ENCODE measurements at places on chromosomes 4 and X. TPM values are rescaled to one million over a fixed set of nuclear protein-coding genes. Genes with fewer than 3 reads are reported as not detected.
A peak's percentile ranks its signal among the peaks of the same experiment; 100 is the strongest.

- no peak for DNase-seq
- H3K27me3 ChIP-seq, result no peaks in the 10 kb centered on the region
- no peak overlapping the region for H3K4me3 ChIP-seq
- no peaks in the 10 kb centered on the region for H3K36me3 ChIP-seq
- H3K4me1 ChIP-seq, result no peaks in the 10 kb centered on the region
Observed at GRCh38 chr4:112449708-112450107, 66.3 kb downstream of the NEUROG2 start.

GRCh38 chr4:185213877-185214276 lies 4.5 kb downstream of the SNX25 start:
- no peak for DNase-seq
- peaks cover 13% of the 10 kb centered on the region for H3K4me1 ChIP-seq
- H3K27ac ChIP-seq, result no peak overlapping the region
- H3K36me3 ChIP-seq, result no peaks in the 10 kb centered on the region
- no peaks in the 10 kb centered on the region for H3K27me3 ChIP-seq

Gene EDA
- polyA plus RNA-seq, result 4.7 TPM

- H3K4me1 ChIP-seq, result no peaks in the 10 kb centered on the region
- no peaks in the 10 kb centered on the region for H3K36me3 ChIP-seq
- no peak overlapping the region for H3K4me3 ChIP-seq
- DNase-seq, result no peak
Observed at GRCh38 chr4:152346979-152347378, 188.9 kb downstream of the FBXW7 start.

DNA sequence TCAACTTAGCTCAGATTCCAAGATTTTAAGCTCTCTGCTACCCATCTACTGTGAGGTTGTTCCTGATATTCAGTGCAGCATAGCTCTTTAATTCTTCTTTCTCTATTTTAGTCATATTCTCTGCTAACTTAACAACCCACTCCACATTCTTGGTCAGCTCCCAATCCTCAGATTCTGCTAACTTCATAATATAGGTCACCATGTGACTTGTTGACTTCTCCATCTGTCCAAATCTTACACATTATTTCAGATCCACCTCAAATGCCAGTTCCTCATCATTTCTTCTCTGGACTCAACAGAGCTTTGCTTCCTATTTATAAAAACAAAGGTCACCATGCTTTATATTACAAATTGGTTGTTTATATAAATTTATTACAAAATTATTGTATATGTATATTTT lies 29.3 kb upstream of the RXFP1 start:
- H3K27ac ChIP-seq, result no peak overlapping the region
- H3K27me3 ChIP-seq, result no peaks in the 10 kb centered on the region
- H3K36me3 ChIP-seq, result no peaks in the 10 kb centered on the region
- no peaks in the 10 kb centered on the region for H3K4me1 ChIP-seq
- H3K4me3 ChIP-seq, result no peak overlapping the region

Gene CXCL8
- 21.6 TPM for polyA plus RNA-seq

DNA sequence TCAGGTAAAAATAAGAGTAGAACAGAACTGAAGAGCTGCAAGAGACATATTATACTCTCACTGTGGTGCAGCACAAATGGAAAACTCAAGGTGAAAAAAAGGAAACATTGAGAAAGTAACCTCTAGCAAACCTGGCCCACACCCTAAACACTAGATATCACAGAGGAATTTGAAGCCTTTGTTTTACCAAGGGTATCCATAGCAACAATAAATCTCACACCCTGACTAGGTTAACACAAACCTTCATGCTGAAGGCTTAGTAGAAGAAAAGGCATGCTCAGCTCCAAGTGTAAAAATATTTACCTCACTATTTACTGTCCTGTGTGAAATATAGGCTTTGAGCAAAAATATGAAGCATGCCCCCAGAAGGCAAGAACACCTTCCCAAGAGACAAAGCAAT lies 61.9 kb upstream of the TAB3 start:
- no peak overlapping the region for H3K27ac ChIP-seq
- H3K27me3 ChIP-seq, result no peaks in the 10 kb centered on the region
- no peaks in the 10 kb centered on the region for H3K36me3 ChIP-seq
- H3K4me3 ChIP-seq, result no peak overlapping the region
- DNase-seq, result no peak

DNA sequence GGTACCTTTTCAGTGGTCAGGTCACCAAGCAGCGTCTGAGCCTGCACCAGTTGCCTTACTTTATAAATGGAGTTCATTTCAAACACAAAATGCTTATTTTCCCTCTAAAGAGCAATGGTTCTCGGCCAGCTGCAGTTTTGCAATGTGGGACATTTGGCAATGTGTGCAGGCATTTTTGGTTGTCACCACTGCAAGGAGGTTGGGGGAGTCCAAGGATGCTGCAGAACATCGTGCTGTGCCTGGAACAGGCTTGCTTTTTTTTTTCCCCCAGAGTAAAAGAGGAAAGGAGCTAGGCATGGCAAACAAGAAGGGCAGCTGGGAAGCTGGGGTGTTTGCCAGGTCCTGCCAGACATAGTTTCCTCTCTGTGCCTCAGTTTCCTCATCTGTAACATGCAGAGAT lies 115.6 kb downstream of the GPR143 start:
- no peaks in the 10 kb centered on the region for H3K4me1 ChIP-seq
- no peak for DNase-seq
- H3K27ac ChIP-seq, result no peak overlapping the region
- H3K36me3 ChIP-seq, result no peaks in the 10 kb centered on the region

Gene ARMCX6
- 70.2 TPM for polyA plus RNA-seq

DNA sequence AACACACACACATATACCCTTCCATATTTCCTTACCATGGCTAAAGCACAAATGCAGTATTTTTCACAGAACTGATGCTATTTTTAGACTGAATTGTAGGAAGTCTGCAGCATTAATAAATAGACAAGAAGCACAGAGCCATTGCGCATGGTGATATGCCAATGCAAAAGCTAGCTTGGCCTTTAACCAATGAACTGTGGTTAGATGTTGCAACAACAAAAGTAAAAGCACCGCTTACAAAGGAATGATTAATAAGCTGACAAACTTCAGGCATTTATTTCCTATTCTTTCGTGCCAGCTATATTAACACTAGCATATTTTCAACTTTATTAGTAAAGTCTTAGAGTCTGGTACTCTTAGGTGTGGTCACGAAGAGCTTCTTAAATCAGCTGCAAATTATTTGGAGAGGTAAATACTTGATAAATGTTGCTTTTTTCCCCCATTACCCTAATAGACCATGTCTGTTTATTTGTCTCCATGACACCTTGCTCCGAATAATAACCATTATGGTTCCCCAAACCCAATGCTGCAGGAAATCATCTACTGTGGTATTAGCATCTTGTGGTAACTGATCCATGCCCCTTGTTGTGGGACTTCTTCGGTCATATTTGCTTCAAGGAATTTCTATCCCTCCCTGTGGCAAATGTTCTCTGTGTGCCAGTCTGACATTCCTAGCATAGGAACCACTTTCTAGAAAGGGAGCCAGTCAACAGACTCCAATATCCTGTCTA lies 306.1 kb upstream of the TAPT1 start:
- no peaks in the 10 kb centered on the region for H3K27me3 ChIP-seq
- no peaks in the 10 kb centered on the region for H3K4me1 ChIP-seq
- no peaks in the 10 kb centered on the region for H3K36me3 ChIP-seq

Gene CDKL5
- polyA plus RNA-seq, result 6.5 TPM

- H3K36me3 ChIP-seq, result no peaks in the 10 kb centered on the region
- H3K4me3 ChIP-seq, result no peak overlapping the region
- H3K27me3 ChIP-seq, result no peaks in the 10 kb centered on the region
- no peak for DNase-seq
- H3K4me1 ChIP-seq, result no peaks in the 10 kb centered on the region
Observed at GRCh38 chr4:160514126-160514525, 1411.2 kb downstream of the RAPGEF2 start.

DNA sequence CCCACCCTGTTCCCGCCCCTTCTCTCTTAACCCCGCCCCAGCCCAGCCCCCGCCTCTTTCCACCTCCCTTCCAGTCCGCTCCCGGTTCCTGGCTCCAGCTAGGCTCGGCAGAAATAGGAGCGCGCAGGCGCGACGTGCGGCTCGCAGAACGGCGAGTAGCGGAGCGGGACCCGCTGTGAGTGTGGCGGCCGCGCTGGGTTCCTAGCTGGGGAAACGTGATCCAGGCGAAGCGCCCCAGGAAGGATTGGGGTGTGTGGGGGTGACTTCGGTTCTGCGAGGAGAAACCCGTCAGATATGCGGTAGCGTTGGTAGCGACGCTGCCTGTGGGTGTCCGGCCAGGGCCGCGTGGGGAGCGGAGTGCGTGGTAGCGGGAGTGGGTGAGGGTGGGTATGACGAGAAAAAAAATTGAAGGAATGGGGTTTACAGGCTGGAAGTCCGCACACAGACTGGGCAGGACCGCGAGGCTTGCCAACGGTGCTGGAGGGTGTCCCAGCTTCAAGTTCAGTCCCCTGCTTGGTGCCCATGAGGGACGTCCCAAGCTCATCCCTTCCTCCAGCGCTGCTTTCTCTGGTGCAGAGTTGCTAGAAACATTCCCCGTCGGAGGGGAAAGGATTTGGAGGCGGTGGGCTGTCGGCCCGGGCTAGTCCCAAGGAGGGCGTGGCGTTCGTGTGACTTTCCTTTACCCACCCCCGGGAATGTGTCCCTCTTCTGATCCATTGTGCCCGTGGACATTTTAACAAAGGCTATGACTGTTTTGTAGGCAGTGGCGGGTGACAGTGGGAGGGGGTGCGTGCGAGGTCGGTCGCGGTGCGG lies at the start of gene PRRG1:
PRRG1 (plus strand) TSS at position 144 of the 813 bp plus-strand sequence. CDS start 56,886 bp downstream, outside the sequence.
- peak within 1 kb of the TSS; percentile 96 for H3K4me3 ChIP-seq
- peak; percentile 96 for DNase-seq
- H3K4me1 ChIP-seq, result peaks cover 24% of the 10 kb centered on the region

DNA sequence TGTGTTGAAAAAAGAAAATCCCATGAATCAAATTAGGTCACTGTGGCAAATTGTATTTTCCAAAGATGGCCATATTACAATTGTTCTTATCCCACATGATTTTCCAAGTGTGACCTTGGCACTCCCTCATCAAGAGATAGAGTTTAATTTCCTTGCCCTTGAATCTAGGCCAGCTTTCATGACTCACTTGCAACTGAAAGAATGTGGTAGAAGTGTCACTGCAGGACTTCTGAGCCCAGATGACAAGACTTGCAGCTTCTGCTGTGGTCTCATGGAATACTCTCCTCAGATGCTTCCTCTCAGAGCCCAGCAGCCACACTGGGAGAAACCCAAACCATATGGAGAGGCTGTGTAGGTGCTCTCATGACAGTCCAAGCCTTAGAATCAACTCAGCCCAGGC lies 139.0 kb downstream of the ADAMTS3 start:
- no peaks in the 10 kb centered on the region for H3K27me3 ChIP-seq
- H3K36me3 ChIP-seq, result no peaks in the 10 kb centered on the region
- no peak overlapping the region for H3K4me3 ChIP-seq

DNA sequence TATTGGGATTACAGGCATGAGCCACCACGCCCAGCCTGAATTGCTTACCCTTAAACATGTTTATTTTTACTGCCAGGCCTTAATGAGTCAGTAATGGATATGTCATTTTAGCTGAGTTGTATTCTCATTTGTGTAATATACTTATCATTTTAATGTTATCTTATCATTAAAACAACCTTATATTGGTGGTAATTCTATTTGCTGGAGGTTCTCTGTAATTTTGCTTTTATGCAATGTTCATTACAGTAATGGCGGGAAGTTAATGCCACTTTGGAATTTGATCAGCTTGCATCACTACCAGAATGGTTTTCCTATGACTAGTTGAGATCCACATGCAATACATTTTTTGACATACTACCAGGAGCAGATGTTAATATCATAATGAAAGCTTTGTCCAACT lies 6.3 kb upstream of the PGAM4 start:
- no peaks in the 10 kb centered on the region for H3K4me1 ChIP-seq
- H3K27ac ChIP-seq, result peak overlapping the region; percentile 2
- H3K27me3 ChIP-seq, result no peaks in the 10 kb centered on the region

DNA sequence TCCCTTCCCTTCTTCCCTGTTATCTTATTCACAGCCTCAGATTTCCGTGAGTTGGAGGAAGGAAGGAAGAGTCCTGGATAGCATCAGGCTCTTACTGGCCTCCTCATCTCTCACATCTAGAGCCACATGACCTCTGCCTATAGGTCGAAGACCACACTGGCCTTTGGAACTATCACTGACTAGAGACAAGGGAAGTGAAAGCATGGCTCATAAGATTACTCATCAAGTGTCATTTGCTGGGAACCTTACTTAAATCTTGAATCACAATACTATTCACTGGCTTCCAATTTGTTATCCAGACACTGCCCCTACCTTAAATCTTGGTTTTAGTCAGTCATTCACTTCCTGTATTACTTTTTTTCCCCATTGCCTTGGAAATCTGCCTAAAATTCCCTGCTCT lies 61.6 kb upstream of the MTMR8 start:
- H3K4me1 ChIP-seq, result no peaks in the 10 kb centered on the region
- DNase-seq, result no peak
- H3K4me3 ChIP-seq, result no peak overlapping the region
- H3K36me3 ChIP-seq, result no peaks in the 10 kb centered on the region
